Left renal cortex interstitium (tissue), 4 donors: ENCODE measurements at places on chromosomes 13 and 19.

DNA sequence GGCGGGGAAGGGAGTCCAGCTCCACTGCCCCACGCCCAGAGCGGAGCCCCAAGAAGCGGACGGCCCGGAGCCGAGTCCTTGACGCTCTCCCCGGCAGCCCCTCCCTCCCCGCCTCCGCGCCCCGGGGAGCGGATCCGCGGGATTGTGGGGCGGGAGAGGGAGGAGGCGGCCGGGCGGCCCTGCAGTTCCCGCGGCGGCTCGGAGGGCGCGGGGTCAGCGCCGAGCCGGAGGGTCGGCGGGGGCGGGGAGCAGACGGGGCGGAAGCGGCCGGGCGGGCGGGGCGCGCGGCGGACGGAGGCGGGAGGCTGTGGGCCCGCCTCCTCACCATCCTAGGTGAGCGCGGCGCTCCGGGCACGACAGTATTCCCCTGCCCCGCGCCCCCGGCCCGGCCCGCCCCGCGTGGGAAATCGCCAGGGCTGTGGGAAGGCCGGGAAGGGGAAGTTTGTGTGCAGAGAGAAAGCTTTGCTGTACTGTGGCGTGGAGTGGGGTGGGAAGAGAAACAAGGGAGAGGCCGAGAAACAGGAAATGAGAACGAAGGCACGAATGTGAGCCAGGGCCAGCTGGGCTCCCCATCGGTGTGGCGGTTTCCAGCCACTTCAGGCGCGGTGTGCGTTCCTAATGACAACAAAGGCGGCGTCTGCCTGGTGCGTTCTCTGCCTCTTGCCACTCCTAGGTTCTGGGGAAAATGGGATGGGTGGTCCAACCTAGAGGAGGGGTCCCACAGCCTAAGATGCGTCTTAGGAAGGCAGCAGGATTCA, 1.3 kb upstream of the KLF12 start:
- no peak for DNase-seq

- no peak for DNase-seq
These were observed 12.3 kb downstream of the STAP2 start for GRCh38 chr19:4326215-4326836.

GRCh38 chr19:55460670-55461258, 678 bp downstream of the ISOC2 start:
- DNase-seq, result no peak

- peak; percentile 77 for DNase-seq
These were observed at the start of gene PNMA8A for GRCh38 chr19:46471116-46471733. Gene PNMA8A (minus strand): TSS chr19:46471563. CDS start chr19:46471035, 528 bp downstream.

DNA sequence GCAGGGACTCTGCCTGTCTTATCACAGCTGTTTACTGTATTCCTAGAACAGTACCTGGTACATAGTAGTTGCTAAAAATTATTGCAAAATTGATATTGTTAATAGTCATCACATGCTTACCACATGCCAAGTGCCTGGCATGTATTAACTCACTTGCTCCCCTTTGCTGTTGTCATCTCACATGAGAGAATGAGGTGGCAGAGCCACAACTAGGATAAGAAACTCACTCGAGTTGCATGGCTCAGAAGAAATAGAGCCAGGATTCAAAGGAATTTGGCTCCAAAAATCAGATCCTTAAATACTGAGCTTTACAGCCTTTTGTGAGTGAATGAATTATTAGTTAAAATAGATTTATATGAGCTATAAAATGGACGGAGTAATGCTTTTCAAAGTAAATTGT, 42.6 kb downstream of the B3GLCT start:
- DNase-seq, result no peak

DNA sequence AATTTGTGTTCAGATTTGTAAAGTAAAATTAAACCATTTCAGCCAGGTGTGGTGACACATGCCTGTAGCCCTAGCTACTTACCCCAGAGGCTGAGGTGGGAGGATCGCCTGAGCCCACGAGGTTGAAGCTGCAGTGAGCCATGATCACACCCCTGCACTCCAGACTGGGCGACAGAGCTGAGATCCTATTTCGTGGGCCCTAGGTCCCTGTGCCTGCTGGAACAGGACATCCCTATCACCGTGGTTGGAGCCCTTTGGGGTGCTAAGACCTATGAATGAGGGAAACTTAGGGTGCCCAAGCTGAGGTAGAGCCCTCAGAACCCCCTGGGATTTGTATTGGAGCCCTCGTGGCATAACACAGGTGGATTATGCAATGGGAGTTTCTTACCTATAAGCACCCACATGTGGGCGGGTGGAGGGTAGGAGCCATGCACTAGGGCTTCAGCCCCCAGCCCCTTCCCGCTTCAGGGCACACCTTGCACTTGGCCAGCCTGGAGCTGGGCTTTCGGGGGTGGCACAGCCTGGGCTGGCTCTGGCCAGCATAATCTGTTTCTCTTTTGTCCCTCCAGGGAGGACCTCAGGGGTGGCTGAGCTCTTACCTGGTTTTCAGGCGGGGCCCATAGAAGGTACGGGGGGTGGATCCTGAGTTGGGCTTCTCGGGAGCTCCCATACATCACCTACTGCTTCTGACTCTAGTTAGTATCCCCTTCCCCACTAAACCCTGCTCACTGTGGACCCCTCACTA, 7.2 kb upstream of the USF2 start:
- no peak for DNase-seq

- DNase-seq, result no peak
These were observed 76.0 kb downstream of the KCTD15 start for GRCh38 chr19:33872445-33873320.

- no peak for DNase-seq
These were observed 11.3 kb upstream of the CACNG8 start for GRCh38 chr19:53951436-53951835.

GRCh38 chr13:112755331-112755730, 65.5 kb downstream of the ATP11A start:
- no peak for DNase-seq

DNA sequence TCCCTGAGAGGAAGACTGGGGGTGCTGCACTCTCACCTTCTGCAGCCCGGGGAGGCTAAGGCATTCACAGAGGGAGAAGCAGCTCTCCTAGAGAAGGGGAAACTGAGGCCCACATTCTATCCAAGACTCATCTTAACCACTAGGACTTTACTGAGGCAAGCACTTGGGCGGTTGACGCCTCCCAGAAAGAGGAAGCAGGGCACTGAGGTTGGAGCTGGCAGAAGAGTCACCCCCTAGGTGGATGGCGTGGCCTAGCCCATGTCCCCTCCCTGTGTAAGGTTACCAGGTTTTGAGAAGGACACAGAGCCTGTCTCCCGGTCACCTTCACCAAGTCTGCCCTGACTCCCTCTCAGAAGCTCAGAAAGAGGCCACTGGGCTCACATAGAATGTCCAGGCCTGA, 2.7 kb downstream of the S1PR2 start:
- DNase-seq, result no peak

GRCh38 chr19:30011051-30011578, 69.1 kb downstream of the URI1 start:
- no peak for DNase-seq

GRCh38 chr19:17236811-17237543, 8.7 kb downstream of the NR2F6 start:
- no peak for DNase-seq

GRCh38 chr13:43495732-43496131, 291.0 kb downstream of the ENOX1 start:
- DNase-seq, result no peak

DNA sequence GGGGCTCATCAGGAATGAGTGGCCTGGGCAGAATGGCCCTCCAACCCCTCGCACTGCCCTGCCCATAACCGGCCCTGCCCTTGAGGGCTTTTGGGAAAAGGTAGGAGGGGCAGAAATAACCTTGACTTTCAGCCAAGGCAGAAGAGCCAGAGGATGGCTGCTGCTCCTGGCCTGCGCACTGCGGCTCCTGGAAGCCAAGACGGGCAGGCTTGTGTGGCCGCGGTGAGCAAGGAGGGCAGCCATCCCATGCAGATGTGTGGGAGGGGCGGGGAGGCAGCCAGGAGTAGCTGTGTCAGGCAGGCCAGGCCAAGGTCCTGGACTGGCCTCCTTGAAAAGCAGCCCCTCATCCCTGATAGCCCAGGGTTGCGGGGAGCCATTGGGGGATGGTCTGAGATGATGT, 57.6 kb upstream of the URI1 start:
- no peak for DNase-seq

DNA sequence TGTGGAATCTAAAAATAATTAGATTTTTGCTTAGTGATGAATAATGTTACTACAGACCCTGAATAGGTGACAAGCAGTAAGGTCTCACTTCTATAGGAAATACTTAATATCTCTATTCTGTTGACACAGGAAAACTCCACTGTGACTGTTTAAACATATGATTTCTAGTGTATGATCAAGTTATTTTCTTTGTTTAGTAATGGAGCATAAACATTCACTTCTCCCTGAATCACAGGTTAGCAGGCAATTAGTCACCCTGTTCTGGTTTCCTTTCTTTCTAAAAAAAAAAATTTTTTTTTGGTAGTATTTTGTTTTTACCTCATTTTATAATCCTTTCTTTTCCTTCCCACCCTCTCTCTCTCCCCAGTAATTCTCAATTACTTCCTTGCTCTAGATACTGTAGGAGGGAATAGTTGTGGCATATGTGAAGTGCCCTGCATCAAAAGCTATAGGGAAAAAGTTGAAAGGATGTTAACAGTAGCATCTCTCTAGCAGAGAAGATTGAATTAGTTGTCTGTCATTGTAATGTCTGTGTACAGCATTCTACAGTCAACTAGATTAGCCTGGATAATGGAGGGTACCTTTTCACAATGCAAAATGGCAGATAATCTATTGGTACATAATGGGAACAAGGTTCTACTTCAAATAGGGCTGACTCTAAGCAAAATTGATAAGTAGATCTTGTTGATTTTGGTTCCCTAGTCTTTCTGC, 3.5 kb downstream of the HS6ST3 start:
- DNase-seq, result no peak

DNA sequence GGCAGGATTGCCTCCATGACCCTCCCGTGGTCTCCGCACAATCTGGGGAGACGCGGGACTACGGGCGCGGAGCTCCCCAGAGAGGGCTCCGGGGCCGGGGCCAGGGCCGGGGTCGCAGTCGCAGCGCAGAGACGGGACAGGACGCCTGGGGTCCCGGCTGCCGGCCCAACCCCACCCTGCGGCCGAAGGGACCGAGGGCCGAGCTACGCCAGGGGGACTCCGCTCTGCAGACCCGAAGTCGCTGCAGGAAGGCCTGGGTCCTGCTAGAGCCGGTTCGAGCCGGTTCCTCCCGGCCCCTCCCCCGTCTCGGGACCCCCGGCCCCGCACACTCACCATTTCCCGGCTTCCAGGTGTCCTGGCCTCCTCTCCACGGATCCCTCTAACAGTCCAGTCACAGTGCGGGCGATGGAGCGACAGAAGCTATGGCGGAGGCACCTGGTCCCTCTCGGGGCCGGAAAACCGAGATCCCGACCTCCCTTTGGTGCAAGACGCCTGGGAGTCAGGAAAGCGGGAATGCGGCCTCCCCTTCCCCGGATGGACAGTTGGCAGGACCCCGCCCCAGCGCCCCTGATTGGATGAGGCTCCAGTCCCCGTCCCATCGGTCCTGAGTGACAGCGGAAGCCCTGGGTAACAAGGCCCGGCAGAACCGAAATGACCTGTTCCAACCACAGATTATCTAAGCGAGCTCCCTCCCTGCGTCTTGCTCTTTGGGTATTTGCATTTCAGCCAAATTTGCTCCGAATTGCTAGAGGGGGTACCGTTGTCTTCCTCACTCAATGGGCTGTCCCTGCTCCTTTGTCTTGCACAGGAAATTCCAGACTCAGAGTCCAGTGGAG, at the start of gene ZNF625:
ZNF625 (minus strand) TSS at position 512 of the 836 bp plus-strand sequence; CDS start at position 336, 176 bp downstream.
- peak; percentile 79 for DNase-seq

DNA sequence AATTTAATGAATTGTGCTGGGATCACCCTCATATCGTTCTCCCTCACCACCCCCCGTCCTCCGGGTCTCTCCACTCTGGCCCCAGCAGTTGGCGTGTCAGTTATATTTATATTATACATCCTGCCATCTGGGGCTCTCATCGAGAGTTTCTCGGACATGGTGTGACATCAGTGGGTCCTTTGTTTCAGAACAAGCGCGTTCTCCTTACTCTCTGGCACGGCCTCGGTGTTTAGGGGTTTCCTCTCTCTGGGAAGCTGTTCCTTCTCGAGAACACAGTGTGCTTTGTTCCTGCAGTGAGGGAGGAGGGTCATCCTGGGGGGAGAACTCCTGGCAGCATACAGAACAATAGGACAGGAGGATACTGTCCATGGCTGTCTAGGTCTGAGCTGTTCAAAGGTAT, 9.8 kb upstream of the MCF2L start:
- no peak for DNase-seq

GRCh38 chr19:28349604-28350003, 863.3 kb downstream of the UQCRFS1 start:
- no peak for DNase-seq

DNA sequence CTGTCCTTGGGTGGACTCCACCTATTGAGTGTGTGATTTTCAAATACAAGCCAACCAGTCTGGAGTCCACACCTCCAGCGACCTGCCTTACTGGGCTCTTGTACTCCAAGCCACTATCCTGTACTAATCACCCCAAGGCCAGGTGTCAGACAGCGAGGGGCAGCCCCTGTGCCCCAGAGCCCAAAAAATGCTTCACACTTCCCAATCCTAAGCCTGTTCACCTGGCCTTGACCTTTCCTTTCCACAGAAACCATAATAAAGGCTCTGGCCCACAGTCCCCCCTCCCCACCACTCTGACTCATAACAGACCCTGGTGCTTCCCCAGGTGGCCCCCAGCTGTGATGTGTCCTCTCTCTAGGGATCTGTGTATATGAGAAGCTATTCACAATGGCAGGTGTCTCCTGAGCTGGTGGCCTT, 3.9 kb downstream of the CD209 start:
- DNase-seq, result no peak

- DNase-seq, result no peak
These were observed 315.3 kb downstream of the EFNB2 start for GRCh38 chr13:106220211-106220610.

- DNase-seq, result no peak
These were observed 73.4 kb downstream of the RYR1 start for GRCh38 chr19:38506723-38507550.

- no peak for DNase-seq
These were observed 41.2 kb upstream of the KCTD4 start for GRCh38 chr13:45242070-45242469.

GRCh38 chr19:13604902-13605586, 98.8 kb upstream of the CACNA1A start:
- DNase-seq, result no peak

GRCh38 chr19:35508129-35508528, 5.3 kb downstream of the DMKN start:
- no peak for DNase-seq

GRCh38 chr13:68168448-68168847, 938.3 kb upstream of the PCDH9 start:
- DNase-seq, result no peak

DNA sequence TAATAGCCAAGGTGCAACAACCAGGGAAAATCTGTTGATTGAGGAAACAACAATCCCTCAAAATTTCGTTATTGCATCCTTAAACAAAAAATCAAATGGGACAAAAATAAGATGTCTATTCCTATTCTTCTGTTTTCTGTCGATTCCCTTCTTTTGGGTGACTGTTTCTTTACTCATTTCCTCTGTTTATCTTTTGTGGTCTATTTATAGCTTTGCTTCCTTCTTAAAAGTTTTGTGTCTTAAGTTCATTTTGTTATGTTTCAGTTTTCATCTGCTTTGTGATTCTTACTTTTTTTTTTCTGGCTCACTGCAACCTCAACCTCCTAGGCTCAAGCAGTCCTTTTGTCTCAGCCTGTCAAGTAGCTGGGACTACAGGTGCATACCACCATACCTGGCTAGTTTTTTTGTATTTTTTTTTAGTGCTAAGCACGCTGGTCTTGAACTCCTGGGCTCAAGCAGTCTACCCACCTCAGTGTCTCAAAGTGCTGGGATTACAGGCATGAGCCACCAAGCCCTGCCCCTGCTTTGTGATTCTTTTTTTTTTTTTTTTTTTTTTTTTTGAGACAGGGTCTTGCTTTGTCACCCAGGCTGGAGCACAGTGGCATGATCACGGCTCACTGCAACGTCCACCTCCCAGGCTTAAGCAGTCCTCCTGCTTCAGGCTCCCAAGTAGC, 10.4 kb downstream of the ZNF146 start:
- DNase-seq, result no peak
